CD4-positive, alpha-beta T cell treated with Interleukin-12 subunit alpha and Interleukin-12 subunit beta, for 1 hour (primary cell): ENCODE measurements at places on chromosomes 5 and 9.

GRCh38 chr9:93996863-93997262, 41.7 kb upstream of the BARX1 start:
- DNase-seq = no peak

- no peak for DNase-seq
Measured at GRCh38 chr5:15421921-15422412, 78.0 kb upstream of the FBXL7 start.

DNA sequence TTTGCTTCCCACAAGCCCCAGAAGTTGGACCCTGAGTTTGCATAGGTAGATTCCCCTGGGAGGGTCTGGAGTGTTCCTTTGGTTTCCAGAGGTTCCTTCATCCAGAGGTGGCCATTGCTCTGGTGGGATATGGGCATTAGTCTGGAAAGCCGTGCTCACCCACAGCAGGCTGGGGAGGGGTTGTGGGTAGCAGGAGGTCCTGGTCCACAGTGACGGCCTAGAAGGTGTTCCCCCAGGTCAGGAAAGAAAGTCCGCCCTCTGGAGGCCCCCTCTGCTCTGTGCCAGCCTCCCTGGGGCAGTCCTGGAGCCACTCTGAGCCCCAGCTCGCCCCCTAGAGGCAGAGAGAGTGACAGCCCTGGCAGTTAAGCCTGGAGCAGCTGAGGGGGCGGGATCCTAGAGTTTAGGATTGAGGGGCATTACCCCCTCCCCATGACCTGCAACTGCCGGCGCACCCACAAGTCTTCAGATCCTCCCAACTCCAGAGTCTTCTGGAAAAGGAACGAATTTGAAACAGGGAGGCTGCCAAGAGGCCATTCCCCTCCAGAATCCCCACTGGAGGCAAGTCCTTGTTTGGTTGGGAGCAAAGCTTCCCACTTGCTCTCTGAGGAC, 36.8 kb downstream of the NDST1 start:
- DNase-seq = peak; percentile 53

- DNase-seq = no peak
Measured at GRCh38 chr5:73759771-73760170, 133.8 kb downstream of the ARHGEF28 start.

GRCh38 chr5:76365561-76365960, 37.5 kb upstream of the IQGAP2 start:
- DNase-seq = no peak
